HL-60 (cell line): ENCODE measurements at places on chromosomes 4 and X.

DNA sequence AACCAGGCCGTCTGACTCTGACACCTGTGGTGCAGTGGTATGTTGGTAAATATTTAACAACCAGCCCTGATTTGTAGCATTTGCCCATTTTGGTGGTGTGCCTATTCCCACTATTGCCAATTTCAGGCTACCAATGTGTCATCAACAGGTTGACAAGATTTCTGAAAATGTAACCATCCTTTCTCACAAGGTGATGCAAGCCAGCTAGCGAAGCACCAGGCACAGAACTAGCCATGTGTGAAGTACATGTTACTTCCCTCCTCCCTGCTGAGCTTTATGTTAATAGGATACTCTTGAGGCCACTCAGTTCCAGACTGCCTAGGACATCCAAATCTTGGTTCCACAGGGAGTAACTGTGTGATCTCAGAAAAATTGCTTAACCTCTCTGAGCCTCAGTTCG is 7.2 kb upstream of the MAMLD1 start:
- no peak for DNase-seq

GRCh38 chr4:102483120-102483519 is 18.0 kb upstream of the NFKB1 start:
- no peak for DNase-seq

DNA sequence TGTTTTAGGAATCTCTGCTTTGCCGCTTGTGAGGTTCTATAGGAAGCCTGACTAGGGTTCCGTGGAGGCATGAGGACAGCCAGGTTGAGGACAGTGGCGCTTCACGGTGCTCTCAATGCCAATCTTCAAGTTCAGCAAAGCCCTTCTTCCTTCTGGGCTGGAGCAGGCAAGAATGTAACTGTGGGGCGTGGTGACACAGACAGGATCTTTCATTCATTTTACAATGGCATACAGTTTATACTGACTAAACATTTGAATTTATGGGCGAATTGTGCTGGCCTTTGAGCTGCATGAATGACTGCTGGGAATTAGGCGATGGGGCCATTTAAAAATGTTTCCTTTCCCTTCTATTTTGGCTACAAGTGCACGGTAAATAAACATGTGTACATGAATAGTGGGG is 2.9 kb upstream of the NHS start:
- no peak for DNase-seq

- DNase-seq = no peak
Observed at GRCh38 chr4:110780538-110780937, 157.7 kb upstream of the PITX2 start.

GRCh38 chr4:98421111-98421510 is 159.9 kb downstream of the RAP1GDS1 start:
- no peak for DNase-seq

DNA sequence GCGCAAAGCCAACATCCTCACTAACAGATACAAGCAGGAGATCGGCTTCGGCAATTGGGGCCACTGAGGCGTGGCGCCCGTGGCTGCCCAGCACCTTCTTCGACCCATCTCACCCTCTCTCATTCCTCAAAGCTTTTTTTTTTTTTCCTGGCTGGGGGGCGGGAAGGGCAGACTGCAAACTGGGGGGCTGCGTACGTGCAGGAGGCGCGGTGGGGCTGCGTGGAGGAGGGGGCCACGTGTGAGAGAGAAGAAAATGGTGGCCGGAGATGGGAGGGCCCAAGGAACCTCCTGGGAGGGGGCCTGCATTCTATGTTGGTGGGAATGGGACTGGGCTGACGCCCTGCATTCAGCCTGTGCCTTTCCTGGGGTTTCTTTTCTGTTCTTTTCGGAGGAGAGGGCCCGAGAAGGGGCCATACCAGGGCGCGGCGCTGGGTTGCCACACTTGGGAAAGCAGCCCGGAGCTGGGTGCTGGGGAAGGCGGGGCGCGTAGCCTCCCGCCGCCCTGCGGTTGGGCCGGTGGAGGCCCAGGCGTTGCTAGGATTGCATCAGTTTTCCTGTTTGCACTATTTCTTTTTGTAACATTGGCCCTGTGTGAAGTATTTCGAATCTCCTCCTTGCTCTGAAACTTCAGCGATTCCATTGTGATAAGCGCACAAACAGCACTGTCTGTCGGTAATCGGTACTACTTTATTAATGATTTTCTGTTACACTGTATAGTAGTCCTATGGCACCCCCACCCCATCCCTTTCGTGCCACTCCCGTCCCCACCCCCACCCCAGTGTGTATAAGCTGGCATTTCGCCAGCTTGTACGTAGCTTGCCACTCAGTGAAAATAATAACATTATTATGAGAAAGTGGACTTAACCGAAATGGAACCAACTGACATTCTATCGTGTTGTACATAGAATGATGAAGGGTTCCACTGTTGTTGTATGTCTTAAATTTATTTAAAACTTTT is 4.5 kb downstream of the MID1IP1 start:
- peak; percentile 86 for DNase-seq

- no peak for DNase-seq
Observed at GRCh38 chrX:103730147-103730795, 19.6 kb downstream of the TMEM31 start.

- no peak for DNase-seq
Observed at GRCh38 chrX:112967341-112967740, 126.7 kb upstream of the AMOT start.

DNA sequence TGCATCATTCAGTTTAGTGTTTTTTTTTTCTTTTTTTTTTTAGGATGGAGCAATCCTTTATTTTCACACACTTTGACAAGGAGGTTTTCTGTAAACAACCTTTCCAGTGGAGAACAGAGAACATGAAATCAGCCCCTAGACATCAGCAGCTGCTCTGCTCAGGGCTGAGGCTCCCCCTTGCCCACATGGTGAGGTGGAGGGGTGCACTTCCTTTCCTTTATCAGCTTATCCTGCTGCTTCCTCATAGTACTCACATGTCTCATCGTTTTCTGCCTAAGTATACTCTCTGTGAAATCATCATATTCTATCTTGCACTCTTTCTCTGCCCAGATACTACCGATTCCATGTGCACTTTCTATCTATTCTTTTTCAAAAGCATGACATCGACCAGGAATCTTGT is 47.6 kb upstream of the PRSS12 start:
- DNase-seq = no peak

DNA sequence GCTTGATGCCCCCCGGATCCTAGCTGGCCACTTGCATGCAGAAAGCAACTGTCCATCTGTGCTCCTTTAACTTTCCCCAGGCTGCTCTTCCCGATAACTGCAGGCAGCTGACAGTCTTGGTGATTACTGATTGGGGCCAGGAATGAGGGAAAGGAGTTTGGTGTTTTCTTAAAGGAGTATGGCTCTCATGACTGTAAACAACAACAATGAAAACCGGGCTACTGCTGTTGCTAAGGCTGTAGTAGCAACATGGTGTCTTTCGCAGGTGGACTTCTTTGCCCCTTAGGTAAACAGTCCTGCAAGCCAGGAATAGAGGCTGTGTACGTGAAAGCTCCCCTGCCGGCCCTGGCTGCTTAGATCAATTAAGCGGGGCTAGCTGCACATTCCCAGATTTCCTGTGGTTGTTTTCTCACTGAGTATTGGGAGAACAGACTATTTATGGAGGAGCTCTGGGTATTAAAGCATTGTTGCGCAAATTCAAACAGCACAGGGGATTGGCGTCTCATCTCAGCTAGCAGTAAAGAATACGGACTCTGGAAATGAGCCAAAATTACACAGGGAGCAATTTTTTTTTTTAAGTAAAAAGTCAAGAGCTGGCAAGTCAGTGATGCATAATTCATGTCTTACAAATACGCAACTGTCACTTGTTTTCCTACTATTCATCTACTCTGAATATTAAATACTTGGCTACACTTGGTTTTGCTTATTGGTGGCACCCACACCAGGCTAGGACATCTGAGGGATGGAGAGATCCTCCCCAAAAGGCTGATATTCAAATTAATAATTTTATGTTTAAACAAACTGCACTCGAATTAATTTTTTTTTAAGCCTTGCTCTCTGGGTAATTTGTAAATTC is 61.6 kb upstream of the NAP1L5 start:
- no peak for DNase-seq

- DNase-seq = no peak
Observed at GRCh38 chr4:155881555-155881954, 15.5 kb upstream of the ASIC5 start.

- DNase-seq = no peak
Observed at GRCh38 chrX:47651043-47651905, 911 bp upstream of the ELK1 start.

- no peak for DNase-seq
Observed at GRCh38 chrX:66005830-66006449, 33.9 kb downstream of the VSIG4 start.

- no peak for DNase-seq
Observed at GRCh38 chr4:134390319-134390718, 188.7 kb upstream of the PABPC4L start.

GRCh38 chrX:84165711-84166110 is 22.3 kb downstream of the RPS6KA6 start:
- DNase-seq = no peak

DNA sequence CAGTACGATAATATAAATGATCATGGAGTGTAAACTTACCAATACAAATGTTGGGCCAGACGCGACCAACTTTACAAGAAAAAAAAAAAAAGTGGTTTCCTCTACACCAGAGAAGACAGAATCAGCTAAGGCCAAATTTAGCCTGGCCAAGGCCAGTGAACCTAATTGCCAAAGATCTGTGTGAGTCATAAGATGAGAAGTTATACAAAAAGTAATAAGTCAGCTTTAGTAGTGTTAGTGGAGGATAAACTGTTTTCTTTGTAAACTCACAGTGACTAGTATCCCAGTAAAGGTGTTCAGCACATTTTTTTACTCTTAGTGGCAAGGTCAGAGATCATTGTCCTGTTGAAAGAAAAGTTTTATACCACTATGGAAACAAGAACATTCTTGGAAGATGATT is 531.4 kb upstream of the TECRL start:
- no peak for DNase-seq

GRCh38 chr4:18227880-18228279 is 206.3 kb upstream of the LCORL start:
- DNase-seq = no peak

DNA sequence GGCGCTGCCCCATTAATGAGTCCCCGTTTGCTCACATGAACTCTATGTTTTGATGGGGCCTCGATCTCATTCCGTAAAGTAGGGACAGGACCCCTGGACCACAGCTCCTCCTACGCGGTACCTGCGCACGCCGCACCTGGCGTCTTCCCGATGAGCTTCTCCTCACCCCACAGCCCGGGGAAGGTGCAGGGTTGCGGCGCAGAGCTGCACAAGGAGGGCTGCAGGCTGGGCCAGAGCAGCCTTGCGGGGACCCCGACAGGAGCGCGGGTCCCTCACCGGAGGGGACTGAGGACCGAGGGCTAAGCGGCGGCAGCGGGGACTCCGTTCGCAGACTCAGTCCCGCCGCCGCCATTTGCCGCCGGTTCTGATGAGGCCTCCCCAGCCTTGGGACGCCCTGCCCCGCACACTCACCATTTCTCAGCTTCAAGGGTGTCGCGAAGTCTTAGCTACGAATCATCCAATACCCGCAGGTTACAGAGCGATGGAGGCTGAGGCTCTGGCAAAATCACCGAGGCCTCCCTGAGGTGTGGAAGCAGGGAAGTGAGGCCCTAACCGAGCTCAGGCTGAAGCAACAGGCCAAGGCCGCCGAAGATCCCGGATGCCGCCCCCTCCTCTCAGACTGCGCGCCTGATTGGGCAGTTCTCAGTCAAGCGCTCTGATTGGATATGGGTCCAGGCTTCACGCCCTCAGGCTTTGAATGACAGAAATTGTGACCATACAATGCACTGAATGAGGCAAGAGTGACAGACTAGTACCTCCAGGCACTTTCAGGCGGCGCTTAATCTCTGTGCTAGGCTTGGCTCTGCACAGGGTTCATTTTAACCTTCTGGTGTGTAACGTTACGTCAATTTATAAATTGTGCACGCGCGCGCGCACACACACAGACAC is 25.1 kb downstream of the ZNF721 start:
- DNase-seq = peak; percentile 99

GRCh38 chrX:10524578-10524977 is 95.8 kb downstream of the MID1 start:
- no peak for DNase-seq

DNA sequence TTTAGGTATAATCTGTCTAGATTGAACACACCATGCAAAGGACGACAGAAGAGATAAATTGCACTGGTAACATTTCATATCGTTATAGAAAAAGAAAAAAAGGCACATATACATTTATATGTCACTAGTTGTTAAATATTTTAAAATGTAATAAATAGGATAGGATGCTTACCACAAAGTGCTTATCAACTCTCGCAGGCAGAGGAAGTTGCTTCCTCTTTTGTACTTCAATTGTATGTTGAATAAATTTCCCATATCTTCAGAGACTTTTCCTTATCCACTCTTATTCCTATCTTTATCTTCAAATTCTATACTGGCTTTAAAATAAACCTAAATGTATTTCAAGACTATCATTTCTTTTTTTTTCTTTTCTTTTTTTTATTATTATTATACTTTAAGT is 163.3 kb upstream of the SPOCK3 start:
- DNase-seq = no peak

- no peak for DNase-seq
Observed at GRCh38 chrX:39645178-39645895, 452.4 kb downstream of the BCOR start.

- DNase-seq = no peak
Observed at GRCh38 chrX:638482-639131, 8.0 kb downstream of the SHOX start.

GRCh38 chr4:176467001-176467400 is 147.2 kb downstream of the SPCS3 start:
- DNase-seq = no peak

DNA sequence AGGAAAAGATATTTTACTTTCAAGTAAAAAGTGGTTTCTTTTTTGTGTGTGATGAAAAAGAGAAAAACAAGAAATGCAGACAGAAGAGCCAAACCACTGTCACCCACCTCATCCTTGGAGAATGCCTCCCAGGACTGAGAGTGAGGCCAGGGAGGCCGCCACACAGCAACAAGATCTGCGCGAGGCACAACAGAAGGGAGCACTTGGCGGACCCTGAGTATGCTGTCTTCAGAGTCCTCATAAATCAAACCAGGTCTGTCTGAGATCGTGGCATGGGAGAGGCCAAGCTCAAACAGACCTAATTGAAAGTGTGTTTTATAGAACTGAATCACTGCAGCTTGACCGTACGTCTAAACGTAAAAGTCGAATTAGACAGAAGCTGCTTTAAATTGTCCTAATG is 134.3 kb upstream of the VCX2 start:
- DNase-seq = no peak

- DNase-seq = no peak
Observed at GRCh38 chr4:52588097-52588496, 71.0 kb downstream of the USP46 start.

DNA sequence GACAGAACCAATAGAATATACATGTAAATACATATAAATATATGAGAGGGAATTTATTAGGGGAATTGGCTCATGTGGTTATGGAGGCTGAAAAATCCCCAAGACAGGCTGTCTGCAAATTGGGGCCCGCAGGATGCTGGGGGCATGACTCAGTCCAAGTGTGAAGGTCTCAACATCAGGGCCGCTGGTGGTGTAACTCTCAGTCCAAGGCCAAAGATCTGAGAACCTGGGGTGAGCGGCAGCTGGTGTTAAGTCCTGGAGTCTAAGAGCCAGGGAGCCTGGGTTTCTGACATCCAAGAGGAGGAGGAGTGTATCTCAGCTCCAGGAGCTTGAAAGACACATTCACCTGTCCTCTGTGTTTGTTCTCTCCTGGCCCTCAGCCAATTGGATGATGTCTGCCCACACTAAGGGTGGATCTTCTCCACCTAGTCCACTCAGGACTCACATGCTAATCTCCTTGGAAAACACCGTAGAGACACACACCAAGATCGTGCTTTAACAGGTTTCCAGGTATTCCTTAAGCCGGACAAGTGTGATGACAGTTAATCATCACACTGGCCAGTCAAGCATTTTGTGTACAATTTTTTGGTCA is 28.9 kb downstream of the TIGD2 start:
- no peak for DNase-seq

GRCh38 chr4:173498023-173498422 is 32.0 kb downstream of the HAND2 start:
- DNase-seq = no peak
